H7 (cell line): ENCODE measurements at places on chromosomes 2 and 18.

GRCh38 chr2:233544200-233544610 lies 22.4 kb downstream of the USP40 start:
- DNase-seq: no peak

- DNase-seq: no peak
Measured at GRCh38 chr18:9876867-9877654, 8.7 kb upstream of the TXNDC2 start.

- peak; percentile 87 for DNase-seq
Measured at GRCh38 chr2:229270551-229271410, at the start of gene PID1. Gene PID1 (minus strand): TSS chr2:229271287. CDS start chr2:229271043, 244 bp downstream.

- no peak for DNase-seq
Measured at GRCh38 chr2:23679044-23679443, 247.9 kb downstream of the ATAD2B start.

GRCh38 chr18:59752666-59753065 lies 55.4 kb upstream of the CCBE1 start:
- no peak for DNase-seq

DNA sequence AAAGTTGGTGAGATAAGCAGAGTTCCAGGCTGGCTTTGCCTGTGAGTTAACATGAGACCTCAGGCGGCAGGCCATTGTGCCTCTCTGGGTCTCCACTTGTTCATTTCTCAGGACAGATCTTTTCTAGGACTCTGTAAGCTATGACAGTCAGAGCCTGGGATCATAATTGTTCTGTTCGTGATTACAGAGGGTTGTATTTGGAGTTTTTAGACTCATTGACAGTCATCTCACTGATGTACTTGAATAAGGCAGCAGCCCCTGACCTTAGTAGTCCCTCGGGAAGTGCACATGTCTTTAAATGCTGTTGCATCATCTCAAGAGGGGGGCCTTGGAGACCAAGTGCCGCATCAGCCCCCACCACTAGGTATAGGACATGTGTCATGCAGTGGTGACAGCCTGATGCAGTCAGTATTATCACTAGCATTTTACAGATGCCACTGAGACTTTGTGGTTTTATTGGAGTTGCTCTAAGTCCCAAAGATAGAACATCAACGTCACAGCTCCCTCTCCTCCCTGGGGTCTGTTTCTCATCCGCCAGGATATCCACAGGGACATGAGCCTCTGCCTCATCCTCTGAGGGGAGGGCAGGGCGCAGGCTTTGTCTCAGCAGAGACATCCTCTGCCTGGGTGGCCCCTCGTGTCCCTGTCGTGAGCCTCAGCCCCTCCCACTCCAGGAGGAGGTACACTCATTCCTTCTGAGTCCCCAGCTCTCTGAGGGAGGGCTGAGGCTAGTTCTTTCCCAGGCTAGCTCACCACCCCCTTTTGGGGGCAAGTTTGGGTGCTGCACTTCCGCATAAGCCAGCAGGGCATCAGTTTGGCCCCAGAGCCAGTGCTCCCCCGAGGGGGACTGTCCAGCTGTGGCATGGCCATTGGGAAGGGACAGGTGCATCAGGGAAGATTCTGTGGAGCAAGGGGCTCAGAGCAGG lies 14.1 kb downstream of the GLI2 start:
- peak; percentile 54 for DNase-seq

- DNase-seq: no peak
Measured at GRCh38 chr2:226995625-226996041, 159.8 kb downstream of the RHBDD1 start.

GRCh38 chr2:106267997-106268396 lies 73.9 kb upstream of the UXS1 start:
- DNase-seq: no peak

GRCh38 chr2:202071107-202071506 lies 1.9 kb upstream of the KIAA2012 start:
- DNase-seq: no peak

DNA sequence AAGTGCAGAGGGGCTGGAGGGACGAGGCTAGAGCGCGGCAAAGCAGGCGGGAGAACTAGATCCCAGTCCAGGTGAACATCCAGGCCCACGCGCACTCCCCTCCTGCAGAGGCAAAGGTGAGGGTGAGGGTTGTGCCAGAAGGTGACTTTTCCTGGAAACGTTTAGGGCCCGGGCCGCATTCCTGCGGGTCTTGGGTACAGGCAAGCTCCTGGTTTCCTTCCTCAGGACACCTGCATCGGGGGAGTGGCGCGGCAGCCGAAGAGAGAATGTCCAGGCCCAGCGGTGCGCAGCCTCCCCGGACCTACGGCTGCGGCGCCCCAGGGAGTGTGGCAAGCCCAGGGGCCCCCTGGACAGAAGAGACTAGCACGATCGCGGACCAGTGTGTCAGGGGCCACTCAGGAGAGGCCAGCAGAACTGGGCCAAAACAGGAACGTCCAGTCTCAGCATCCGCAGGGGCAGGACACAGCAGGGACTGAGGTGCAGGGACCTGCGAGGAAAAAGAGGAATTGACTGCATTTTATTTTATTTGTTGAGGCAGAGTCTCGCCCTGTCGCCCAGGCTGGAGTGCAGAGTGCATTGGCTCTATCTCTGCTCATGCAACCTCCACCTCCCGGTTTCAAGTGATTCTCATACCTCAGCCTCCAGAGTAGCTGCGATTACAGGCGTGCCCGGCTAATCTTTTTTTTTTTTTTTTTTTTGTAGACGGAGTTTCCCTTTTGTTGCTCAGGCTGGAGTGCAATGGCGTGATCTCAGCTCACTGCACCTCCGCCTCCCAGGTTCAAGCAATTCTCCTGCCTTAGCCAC lies 8.7 kb upstream of the IMPA2 start:
- no peak for DNase-seq
